ENCODE measurements at places on chromosomes 6 and 20.

- DNase-seq, result no peak
These were observed 57.6 kb downstream of the MEP1A start for GRCh38 chr6:46850792-46851191.

- DNase-seq, result no peak
These were observed 135.5 kb upstream of the AGPAT4 start for GRCh38 chr6:161409353-161409752.

DNA sequence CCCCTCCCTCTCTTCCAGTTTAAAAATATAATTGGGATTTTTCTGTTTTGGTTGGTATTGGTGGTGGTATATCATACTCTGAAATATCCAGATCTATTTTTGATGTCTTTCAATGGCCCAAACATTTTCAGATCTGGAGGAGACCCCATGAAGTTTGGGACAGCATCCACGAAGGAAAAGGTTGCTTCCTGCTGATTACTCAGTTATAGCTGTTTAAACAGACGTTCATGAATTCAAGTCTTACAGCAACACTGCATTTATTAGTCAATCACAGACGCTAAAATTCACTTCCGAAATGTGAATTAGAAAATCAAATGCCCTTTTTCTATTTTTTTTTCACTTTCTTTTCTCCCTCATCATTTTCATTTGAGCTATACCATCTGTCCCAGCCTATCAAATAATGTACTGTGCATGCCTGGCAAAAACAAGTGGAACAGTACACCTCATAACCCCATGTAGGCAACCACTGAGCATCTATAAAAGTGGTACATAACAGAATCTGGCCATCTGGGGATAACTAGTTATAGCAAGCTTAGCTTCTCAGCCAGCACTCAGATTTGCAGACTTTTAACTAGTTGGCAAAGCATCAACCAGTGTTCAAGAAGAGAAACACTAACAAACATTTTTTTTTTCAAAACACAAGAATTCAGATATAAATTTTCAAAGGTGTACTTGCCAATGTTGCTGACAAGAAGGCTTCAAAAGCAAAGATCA, 124.5 kb downstream of the HIVEP2 start:
- DNase-seq, result no peak

DNA sequence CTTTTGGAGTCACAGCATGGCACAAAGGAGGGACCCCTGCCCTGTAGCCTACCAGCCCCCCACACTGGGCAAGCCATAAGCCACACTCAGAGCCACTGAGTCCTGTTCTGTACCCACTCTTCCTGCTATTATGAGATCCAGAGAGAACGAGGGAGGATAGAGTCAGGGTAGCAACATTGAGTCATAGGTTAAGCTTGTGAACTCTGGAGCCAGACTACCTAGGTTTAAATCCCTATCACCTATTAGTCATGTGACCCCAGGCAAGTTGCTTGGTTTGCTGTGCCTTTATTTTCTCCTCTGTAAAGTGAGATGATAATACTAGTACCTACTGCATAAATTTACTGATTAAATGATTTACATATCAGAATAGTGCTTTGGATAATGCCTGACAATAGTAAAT, 540 bp downstream of the CNBD2 start:
- no peak for DNase-seq

DNA sequence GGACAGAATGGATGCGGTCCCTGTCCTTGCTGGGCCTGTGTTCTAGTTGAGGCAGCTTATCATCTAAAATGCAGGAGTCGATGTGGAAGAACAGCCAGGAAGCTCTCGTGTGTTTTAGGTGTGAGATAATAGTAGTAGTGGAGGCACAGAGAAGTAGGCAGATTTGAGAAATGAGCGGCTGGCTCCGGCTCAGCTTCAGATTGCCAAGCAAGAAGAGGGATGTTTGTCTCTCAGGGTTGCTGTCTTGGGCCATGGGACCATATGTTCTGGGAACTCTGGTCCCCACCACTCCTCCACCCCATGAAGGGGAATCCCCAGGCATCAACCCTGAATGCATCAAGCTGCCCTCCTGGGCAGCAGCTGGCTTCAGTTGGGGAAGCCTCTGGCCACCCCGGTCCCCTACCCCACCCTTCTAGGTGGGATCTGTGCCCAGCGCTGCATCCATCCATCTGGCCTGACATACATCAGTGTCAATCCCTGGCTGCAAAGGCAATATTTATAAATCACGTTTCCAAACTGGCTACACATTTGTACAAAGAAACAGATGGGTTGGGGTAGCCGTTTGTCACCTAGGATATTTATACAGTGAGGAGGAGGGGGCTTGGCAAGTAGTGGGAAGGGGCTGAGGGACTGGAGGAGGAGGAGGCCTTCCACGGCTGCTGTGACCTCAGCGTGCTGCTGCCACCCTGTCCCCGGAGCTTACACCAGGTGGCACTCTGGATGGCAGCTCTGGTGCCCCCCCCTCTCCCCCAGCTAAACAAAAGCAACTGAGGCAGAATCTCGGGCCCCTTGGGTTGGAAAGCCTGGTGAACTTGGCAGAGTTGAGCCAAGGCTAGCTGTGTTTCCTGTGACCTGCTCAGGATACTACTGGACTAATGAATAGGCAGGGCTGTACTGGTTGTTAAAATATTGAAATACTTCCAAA, 64.4 kb downstream of the CD40 start:
- no peak for DNase-seq

GRCh38 chr6:80380566-80380965, 274.1 kb downstream of the BCKDHB start:
- no peak for DNase-seq

DNA sequence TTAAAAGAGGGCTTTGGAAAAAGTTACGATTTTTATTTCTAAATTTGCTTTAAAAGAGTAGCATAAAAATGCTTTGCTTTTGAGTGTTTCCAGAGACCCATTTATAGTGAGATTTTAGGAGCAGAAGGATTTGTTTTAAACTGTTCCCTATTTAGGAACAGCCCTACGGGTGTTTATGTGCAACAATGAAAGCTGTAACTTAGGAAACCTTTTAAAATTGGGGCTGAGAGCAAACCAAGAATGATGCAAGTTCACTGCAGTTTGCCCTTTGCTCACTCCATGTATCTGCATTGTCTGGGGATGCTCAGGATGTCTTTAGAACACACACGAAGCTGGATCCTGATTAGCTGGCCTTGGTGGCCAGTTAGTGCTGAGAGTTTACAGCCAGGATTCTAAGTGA, 40.9 kb downstream of the GHRH start:
- DNase-seq, result no peak

GRCh38 chr20:30910937-30911725, 346.3 kb upstream of the DEFB115 start:
- no peak for DNase-seq

GRCh38 chr6:70103798-70104197, 199.1 kb downstream of the COL9A1 start:
- no peak for DNase-seq

DNA sequence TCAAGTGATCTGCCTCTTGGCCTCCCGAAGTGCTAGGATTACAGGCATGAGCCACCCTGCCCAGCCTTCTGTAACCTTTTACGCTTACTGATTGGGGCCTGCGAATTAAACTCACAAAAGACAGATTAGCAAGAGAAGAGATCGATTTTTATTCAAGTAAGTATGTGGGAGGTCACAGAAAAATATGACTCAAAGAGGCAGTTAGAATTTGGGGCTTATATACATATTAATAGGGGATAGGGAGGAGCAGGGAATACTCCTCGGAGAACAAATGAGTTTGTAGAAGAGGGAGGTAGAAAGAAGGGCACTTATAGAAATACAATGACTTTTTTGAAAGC, 78.9 kb downstream of the CD24 start:
- no peak for DNase-seq

DNA sequence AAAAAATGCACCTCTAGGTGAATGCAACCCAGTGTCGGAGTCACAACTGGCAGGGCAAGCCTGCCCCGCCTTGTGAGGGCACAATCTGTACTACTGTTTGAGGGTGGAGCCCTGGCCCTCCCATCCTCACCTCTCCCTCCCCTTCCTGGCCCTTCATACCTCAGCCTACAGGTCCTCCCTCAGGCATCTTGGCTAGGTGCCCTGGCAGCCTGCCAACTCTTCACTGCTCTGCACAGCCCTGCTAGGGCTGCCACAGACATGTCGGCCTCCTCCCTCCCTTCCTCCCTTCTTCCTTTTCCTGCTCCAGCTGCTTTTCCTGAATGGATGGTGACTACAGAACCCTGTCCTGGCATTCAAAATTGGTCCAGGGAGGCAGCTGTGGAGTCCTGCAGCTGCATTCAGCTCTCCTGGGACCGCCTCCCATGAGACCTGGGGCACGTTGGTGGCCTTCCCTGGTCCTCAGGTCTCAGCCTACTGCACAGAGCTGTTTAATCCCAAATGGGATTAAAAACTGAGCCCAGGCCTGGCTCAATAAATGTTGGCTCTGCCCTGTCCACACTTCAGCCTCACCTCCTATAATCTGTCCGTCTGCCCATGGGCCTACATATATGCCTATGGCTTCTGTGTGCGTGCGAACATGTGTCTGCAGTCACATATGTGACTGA, 52.7 kb downstream of the CDH22 start:
- DNase-seq, result no peak
